ENCODE measurements at places on chromosomes 4 and X.

GRCh38 chr4:104868958-104869357 lies 277.7 kb upstream of the TET2 start:
- no peak for DNase-seq

- DNase-seq: no peak
These were observed 12.7 kb downstream of the FAM13A start for GRCh38 chr4:89044147-89044900.

GRCh38 chr4:55435141-55435841 lies 39.5 kb downstream of the TMEM165 start:
- DNase-seq: peak; percentile 19

DNA sequence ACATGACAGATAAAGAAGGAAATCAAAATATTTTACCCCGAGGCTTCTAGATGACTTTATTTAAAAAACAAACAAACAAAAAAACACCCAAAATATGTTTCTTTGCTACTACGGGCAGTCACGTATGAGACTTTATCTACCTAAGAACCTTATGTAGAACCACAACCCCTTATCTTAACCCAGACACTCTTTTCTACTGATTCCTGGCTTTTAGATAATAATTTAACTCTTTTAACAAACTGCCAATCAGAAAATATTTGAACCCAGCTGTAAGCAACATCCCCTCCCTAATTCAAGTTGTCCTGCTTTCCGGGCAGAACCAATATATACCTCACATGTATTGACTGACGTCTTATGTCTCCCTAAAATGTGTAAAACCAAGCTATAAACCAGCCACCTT lies 15.4 kb downstream of the ELOVL6 start:
- no peak for DNase-seq

GRCh38 chrX:8939322-8939721 lies 94.6 kb downstream of the FAM9B start:
- DNase-seq: no peak

DNA sequence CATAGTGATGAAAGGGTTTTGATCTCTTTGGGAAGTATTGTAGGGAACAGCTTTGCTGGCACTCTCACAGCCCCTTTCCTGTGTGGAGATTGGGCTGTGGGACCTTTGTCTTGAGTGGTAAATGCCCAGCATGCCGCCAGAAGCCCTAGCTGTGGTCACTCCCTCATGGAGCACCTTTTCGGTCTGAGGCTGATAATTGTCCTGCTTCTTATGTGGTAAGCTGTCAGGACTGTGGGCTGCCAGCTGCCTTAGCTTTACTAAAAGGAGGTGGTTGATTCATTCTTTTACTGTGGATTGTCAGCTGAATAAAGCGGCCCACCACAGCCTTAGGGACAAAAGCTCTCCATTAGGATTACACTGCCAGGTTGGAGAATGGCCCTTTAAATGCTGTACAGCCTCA lies 7.1 kb downstream of the PASD1 start:
- DNase-seq: no peak

DNA sequence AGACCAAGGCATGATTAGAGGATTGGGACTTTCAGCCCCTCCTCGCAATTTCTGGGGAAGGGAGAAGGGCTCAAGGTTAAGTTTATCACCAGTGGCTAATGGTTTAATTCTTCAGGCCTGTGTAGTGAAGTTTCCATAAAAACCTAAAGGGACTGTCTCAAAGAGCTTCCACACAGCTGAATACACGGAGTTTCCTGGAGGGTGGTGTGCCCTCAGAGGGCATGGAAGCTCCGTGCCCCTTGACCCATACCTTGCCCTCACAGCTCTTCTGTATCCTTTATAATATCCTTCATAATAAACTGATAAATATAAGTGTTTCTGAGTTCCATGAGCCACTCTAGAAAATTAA lies 66.6 kb upstream of the DDX60 start:
- no peak for DNase-seq

GRCh38 chr4:161721947-161722346 lies 441.9 kb downstream of the FSTL5 start:
- DNase-seq: no peak

Measured in CD4-positive, alpha-beta T cell treated with Interleukin-6 for 4 hours (primary cell).